NCI-H748 treated with DMSO at 0.1 percent for 48 hours (cell line): ENCODE measurements at places on chromosomes 1 and 21.

DNA sequence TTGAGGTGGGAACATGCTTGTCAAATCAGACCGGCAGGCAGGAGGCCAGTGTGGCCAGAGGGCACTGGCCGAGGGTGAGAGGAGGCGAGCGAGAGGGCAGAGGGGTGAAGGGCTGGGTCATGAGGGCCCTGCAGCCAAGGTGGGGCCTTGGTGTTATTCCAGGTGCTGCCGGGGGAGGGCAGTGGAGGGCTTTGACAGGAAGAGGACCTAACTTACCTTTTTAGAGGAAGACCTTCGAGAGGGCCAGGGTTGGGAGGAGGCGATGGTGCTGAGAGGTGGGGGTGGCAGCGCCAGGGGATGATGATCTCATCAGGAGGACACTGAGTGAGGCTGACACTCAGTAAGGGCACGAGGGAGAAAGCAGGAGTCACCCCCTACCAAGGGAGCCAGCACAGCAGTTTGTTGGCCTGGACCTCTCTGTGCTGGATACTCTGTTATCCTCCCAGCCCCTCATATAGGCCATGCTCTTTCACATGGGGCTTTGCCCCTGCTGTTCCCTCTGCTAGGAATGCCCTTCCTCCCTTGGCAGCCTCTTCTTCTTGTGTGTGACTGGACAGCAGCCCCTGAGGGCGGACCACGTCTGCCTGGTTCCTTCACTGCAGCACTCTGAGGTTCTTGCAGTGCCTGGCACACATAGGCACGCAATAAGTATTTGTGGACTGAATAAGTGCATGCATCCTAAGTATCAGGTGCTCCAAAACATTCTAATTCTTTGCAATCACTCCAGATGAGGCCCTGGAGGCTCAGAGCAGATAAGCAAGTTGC is 7.5 kb upstream of the TTC22 start:
- no peak for DNase-seq

GRCh38 chr1:156126043-156126629 is 11.6 kb downstream of the LMNA start:
- no peak for DNase-seq

DNA sequence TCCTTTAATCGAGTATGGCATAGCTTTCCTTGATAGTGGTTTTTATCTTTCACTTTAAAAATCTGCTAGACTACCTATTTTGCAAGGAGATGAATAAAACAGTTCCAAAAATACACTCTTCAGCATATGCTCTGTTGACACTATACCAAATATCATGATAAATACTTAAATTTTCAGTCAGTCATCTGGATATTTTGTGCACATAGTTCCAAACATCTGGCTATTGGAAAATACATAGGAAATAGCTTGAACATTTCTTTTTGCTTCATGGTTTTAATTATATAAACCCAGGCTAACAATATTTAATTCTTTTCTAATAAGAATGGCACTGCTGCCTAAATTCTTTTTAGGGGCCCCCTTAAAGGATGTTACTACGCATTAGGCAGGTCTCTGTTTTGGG is 342.1 kb downstream of the NEGR1 start:
- DNase-seq, result no peak

DNA sequence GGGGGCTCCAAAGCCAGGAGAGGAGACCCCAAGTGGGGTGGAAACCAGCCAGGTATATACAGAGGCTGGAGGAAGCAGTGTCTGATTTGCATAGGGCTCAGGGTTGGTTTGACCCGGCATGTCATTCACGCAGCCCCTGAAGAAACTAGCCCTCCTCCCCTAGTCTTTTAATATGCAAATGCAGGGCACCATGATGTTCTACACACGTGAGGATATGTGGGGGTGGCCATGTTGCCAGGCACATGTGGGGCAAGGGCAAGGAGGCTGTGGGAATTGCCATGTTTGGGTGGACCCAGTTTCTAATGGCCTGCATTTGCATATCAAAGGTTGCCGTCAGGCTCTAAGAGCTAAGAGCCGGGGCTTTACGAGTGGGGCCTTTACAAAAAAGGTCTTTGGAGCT is 12.0 kb upstream of the RHOU start:
- no peak for DNase-seq

DNA sequence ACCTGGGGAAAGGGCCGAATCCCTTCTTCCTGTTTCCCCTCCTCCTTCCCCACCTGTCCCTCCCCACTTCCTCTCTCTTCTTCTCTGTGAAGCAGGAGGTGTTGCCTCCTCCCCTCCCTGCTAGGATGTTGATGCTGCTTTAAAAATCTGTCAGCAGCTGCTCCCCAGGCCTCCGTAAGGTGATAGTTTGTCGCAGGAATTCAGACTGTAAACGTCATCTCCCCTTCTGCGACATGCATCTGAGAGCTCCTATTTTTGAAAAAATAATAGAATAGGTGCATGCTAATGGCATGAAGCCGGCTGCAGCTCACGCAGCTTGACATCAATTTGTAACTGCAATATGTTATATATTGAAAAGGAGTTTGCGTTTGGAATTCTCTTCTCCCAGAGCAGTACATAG is 70.1 kb downstream of the KAZN start:
- DNase-seq, result no peak

- DNase-seq, result no peak
Measured at GRCh38 chr1:56491441-56491840, 87.9 kb downstream of the PLPP3 start.

DNA sequence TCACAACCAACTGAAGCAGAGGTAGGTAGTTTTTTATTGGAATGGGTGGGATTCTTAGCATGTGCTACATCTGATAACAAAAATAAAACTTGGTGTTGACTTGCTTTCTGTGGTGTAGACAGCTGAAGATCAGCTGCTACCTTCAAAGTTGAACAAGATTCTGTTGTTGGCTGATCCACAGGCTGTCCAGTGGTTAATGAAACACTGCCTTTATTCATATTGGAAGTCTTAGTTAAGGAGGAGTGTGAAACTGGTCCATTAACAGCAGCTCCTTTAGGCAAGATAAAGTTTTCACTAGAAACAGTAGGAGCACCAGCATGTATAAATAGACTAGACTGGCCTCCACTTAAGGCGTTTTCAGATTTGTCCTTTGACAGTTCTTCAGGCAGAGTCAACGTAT is 81.1 kb downstream of the ZNF644 start:
- no peak for DNase-seq

- DNase-seq, result no peak
Measured at GRCh38 chr21:22364163-22364562, 1366.0 kb downstream of the NCAM2 start.

GRCh38 chr1:69673321-69673720 is 105.6 kb downstream of the LRRC7 start:
- no peak for DNase-seq

GRCh38 chr1:152159144-152159543 is at the start of gene RPTN:
Gene RPTN (minus strand): TSS chr1:152159228. CDS start chr1:152157889, 1,339 bp downstream.
- no peak for DNase-seq

GRCh38 chr1:175204330-175204729 is 11.8 kb upstream of the KIAA0040 start:
- DNase-seq, result no peak

DNA sequence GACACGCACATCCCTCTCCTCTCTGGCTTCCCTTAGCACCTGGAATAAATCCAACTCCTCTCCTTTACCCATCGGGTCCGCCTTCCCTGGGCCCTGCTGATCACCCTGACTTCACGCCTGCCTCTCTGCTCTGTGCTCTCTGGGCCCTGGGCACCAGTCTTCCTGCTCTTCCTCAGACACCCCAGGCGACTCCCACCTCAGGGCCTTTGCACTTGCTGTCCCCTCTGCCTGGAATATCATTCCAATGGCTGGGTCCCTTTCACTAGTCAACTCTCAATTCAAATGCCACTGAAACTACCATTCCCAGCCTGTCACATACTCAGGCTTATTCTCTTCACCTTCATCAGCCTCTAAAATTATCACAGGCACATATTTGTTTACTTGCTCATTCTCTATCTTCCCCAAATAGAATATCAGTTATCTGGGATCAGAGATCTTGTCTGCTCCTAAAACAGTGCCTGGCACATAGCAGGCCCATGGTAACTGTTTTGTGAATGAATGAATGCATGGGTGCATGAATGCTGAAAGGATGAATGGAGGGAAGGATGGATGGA is 27.2 kb upstream of the SELENON start:
- no peak for DNase-seq

DNA sequence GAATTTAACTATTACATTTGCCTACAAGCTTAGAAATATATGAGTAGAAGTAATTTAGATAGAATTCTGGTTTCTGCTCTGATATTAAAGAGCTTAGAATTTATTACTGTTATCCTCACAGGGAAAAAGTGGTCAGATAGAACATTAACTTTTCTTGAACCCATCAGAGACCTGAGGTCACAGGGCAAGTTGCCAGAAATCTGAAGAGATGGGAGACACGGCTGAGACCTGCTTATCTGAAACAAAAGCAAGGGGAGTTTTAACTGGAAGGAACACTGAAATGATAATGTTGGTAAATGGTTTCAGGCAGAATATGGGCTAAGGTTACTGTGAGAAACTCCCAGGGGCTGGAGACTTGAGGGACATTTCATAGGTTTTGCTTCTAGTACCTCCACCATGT is 28.0 kb upstream of the USP25 start:
- no peak for DNase-seq

DNA sequence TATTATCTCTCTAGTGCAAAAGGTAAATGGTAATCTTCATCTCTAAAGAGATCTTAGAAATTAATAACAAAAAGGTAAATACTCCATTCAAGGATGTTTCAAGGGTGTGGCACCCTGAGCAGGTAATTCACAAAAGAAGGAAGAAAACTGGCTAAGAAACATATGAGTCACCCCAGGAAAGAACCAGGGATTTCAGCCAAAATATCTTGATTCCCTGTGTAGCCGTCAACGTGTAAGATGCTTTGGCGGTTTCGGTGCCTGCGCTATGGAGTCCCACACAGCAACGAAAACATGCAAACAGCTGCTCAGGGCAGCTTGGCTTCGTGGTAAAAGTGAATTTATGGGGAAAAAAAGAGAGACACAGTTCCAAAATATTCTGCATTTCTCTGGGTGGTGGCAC is 3.7 kb downstream of the ITGB2 start:
- DNase-seq, result no peak

GRCh38 chr1:77421504-77422233 is 139.8 kb downstream of the AK5 start:
- DNase-seq, result no peak

DNA sequence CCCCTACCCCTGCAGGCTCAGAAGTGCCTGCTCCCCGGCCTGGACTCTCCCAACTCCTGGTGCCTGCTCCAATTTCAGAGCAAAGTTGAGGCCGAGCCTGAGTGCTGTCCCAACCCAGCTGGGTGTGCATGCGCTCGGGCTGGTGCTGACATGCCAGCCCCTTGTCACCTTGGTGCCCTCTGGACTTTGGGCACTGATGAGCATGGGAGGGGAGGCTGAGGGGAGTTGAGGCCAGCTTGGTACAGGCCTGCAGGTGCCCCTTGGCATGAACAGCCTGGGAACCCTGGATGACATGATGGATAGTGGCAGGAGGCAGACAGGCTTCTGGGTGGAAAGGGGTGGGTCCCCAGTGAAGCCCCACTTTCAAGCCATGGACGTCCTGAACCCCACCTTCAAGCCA is 366.1 kb upstream of the NEGR1 start:
- DNase-seq, result no peak

- no peak for DNase-seq
Measured at GRCh38 chr1:182385885-182386853, 5.4 kb downstream of the GLUL start.

GRCh38 chr1:11575553-11575952 is 78.7 kb downstream of the FBXO2 start:
- no peak for DNase-seq

DNA sequence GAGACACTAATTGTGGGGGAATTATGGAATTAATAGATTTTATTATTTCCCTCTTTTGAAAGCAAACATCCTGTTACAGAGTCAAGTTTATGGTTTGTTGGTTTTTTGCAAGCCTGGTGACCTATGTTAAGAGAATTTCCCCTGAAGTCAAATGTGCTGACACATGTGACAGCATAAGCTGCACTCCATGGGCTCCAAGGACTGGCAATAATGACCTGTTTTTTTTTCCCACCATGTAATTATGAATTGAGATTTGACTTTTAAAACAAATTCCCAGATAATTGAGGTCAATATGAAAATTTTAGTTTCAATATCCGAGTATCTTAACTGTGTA is 242.5 kb upstream of the SGIP1 start:
- DNase-seq, result no peak

- no peak for DNase-seq
Measured at GRCh38 chr1:77545970-77546369, 136.5 kb downstream of the ZZZ3 start.

DNA sequence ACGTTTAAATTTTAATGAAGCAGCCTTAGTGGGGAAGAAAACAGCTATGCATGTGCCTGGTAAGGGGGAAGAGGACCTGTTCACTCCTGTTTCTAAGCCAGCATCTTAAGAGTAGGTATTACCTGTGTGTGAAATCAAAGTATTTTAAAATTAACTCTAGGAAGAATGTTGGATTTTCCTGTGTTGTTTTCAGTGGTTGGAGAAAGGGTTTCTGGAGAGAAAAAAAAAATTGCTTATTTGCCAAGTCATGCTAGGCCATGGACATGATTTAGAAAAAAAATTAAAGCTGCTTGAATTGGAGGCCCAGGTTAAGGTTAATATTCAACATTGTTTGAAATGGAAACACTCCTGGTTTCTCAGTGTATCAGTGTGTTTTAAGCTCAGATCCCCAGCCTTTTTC is 42.9 kb upstream of the DNAJC6 start:
- DNase-seq, result no peak

DNA sequence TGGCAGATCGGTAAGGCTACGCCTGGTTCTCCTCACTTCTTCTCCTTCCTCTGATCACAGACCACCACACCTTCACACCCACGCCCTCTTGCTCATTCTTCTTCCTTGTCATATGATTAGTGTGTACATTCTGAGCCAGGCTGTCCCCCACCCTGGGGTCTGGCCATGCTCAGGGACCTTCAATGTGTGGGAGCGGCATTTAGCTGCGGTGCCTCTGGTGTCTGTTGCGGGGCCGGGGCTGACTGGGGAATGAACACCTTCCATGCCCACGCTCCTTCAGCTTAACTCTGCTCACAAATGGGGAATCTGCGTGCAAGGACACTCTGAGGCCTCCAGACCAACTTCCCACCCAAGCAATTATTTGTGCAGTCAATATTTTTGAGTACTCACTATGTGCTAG is 29.4 kb downstream of the QSOX1 start:
- DNase-seq, result no peak

- peak; percentile 4 for DNase-seq
Measured at GRCh38 chr1:174982971-174983689, 16.6 kb upstream of the CACYBP start.

DNA sequence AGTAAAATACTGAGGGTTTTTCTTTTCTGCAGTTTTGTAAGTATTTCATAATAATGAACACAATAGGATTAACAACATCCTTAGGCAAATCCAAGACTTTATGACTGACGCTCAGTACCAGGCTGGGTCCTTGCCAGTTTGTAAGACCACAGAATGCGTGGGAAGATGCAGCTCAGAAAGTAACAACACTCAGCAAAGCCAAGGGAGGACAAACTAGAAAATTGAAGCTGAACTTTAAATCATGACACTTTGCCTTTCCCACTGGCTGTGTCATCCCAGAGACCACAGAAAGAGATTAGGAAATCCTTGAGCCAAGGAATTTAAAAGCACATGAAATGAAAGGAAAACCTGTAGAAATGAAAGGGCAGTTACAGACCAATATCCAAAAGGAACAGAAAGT is 426.3 kb upstream of the CHRM3 start:
- DNase-seq, result no peak
